Stimulated activated naive CD4-positive, alpha-beta T cell (primary cell): ENCODE measurements at places on chromosomes 5 and 9.

DNA sequence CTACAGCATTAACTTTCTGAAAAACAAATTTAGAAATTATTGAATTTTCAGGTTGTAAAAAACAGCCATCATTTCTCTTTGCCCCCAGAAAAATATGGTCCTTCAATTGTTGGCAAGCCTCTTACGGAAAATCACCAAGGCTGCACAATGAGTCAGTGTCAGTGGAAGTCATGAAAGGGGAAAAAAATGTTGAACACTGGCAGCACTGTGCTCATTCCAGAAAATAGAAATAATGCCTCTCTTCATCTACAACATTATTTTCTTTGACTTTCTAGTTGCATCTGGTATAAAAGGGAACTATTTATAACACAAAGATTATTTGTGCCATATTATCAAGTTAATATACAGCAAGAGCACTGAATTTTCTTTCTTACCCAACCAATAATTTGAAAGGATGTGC lies 26.7 kb upstream of the STK32A start:
- DNase-seq, result no peak

- no peak for DNase-seq
These were observed 18.9 kb downstream of the ABO start for GRCh38 chr9:133256136-133256461.

DNA sequence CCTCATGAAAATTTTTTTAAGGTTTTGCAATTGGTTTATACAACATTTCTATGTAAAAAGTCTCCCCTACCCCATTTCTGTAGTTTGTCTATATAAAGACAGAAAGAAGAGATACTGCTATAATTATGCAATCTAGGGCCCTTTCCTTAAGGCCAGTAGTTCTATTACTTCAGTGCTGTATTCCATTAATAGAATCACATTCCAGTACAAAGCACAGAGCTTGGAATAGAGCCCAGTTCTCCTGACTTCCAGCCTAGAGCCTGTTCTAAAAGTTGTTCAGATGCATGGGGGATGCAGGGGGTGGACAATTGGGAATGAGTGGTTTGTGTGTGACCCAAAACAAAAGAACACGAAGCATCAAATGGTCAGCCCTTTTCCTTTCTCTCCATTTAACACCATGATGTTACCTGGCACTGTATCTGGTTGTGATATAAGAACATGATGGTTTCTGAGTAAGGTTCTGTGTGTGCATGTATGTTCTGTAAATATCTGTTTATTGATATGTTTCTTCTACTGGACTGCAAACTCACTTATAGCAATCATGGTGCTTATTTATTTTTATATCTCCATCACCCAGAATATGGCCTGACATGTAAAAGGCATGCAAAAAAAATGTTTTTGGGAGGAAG lies 8.2 kb upstream of the GRAMD2B start:
- no peak for DNase-seq

DNA sequence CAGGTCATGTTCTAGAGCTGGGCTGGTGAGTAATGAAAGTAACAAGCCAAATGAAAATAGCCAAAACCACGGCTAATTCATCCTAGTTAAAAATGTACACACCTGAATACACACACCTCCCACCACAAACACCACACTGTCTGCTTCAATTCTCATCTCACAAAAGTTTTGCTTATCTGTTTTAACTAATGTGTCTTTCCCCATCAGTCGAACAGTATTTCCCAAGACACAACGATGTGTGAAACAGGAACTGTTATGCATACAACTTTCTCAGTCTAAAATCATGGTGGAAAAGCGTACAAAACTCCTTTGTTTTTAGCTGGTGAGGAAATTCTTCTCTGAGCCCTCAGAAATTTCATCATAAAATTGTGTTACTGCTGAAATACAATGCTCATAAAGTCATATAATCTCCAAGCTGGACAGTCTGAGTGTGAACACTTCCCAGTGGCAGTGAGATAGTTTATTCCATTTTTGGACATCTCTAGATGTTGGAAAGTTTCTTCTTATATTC lies 242.4 kb downstream of the EFNA5 start:
- DNase-seq, result no peak

DNA sequence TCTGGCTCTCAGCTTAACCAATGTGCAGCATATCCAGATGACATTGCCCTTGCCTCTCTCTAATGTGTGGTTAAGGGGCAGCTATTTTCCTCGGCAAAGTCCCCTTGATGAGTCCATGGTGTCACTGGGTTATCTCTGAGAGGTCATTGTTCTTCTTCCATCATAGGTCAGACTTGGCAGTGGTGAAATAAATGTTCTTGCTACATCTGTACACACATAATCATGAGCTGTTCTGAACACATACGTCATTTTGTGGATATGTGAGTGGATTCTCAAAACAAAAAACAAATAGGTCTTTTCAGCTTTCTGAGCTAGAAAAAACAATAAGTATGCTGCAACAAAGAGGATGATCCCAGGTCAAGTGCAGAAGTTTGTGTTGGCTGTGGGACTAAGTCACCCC lies 134.7 kb upstream of the PTPN3 start:
- DNase-seq, result no peak

DNA sequence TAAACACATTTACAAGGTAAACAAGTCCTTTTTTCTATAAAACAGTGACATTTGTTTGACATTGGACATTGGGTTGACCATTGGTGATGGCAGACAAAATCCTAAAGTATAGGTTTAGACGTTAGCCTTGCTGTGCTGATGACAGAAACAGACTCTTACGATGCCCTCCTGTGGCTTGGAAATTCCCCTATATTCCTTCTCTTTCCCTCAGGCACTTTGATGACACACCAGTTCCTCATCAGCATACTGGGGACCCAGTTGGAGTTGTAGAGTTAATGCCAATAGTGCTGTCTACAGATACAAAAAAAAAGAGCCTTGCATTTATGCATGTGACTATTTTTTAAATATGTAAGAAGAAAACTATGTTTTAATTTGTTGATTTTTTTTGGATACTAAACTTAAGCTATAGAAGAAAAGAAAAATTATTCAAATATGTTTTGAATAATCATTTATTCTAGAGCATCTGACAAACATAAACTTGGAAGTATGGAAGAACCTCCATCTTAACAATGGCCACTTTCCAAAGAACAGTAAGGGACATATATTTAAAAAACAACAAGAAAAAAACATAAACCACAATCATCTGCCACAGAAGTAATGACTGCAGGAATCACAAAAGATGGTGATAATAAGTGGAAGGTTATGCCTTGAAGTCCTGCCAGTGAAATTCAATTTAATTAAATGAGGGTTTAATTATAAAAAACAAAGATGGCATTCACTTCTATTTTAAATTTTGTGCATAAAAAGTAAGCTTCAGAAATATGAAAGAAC lies 75.6 kb upstream of the SNCAIP start:
- DNase-seq, result no peak

DNA sequence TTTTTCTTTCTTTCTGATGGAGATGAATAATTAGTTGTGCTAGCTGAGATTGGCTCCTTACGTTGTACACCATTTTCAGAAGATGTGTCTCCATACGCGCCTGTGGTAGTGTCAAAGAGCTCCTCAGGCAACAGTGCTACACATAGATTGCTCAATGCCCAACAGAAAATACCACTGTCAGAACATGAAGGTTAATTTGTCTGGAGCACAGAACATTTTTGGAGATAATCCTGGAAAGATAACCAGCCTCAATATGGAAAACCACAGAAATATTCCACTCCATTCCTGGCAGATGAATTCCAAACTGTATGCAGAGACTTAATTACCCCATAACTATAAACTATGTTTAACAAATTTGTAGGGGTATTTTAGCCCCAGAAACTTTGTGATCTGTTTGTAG lies 233.6 kb downstream of the MARCHF11 start:
- no peak for DNase-seq

- DNase-seq, result no peak
These were observed 6.3 kb upstream of the CSNK1G3 start for GRCh38 chr5:123505633-123506032.

DNA sequence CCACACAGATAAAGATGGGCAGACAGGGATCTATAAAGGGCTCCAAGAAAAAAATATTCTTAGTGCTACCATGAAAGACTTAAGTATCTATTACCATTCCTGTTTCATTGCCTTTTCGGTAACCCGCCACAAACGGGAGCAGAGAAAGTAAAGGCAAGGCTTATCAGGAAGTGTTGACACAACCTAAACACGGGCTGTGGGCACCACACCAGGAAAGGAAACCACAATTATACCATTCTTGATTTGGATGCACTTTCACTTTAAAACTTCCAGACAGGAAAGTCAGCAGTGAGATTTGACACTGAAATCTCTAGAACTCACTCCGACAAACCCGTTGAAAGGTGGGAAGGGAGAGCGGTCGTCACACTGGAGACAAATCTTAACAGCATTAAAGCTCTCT lies 6.5 kb downstream of the TLE1 start:
- no peak for DNase-seq

DNA sequence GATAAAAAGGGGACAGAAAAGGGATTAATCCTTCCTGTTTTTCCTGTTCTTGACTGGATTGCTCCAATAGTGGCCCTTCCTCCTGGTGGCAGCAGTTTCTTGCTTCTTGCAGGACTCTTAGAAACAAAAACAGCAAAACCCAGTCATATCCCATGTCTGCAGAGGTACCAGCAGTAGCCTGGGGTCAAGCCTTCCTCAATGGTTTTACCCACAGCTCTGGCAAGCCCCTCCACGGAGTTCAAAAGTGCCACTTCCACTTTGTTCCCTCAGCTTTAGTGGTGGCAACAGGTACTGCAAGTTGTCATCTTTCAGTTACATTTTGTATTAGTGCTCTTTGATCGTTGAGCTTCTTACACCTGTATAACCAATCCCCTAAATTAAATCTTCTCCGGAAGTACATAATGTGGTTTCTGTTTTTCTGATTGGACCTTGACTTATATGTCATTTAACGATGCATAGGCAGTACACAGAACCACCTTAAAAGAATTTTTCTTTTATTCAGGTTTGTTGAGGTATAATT lies 8.7 kb upstream of the RANBP6 start:
- no peak for DNase-seq

DNA sequence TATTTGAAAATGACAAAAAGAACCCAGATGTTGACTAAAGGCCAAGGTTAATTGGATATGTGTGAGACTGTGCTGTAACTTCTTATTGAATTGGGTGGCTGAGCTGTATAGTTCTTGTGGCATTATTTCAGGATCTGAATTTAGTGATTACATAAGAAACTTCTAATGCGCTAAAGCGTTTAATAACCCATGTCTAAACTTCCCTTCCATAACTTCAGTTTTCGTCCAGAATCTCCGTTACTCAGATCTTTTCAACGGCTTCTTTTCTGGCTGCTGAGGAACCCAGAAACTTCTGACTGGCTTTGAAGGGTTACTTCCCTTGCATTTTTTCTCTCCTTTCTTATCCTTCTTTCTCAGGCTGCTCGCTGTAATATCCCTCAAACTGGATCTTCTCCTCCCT lies 28.1 kb upstream of the C9orf72 start:
- DNase-seq, result no peak

- no peak for DNase-seq
These were observed 1.7 kb downstream of the FST start for GRCh38 chr5:53481887-53482716.

- DNase-seq, result peak; percentile 69
These were observed 15.0 kb upstream of the PTBP3 start for GRCh38 chr9:112348257-112349007.

DNA sequence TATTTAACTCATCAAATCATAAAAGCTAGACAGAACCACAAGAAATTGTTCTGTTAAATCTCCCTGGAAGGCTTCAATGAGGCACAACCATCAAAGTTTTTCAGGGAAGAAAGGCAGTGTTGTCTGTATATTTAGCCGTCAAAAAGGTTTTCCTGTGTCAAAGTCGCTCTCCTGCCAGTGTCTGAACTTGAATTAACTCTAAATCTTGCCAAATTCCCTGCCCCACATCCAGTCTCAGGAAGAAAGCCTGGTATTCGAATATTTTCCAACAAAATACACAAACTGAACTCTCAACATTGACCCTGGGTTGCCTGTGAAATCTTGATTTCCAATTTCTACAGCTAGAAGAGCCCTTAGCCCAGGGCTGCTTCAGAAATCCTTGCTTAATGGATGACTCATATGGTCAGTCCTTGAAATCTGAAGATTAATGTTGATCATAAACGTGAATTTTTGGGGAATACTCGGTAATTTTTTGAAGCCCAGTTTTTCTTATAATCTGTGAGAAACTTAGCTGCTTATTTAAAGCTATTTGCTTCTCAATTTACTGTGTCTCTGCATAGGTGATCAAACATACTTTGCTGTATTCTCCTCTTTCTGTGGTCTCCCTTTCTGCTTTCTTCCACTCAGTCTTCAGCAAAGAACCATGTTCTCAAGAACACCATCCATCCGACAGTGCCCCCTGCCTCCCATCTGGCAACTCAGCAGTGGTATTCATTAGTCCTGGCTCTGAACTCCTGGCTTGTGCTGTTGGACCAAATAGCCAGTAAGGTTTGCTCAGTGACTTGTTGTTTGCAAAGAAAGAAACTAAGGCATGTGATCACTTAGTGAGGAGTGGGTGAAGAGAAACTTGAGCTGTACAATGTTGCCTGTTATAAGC lies 58.9 kb downstream of the NREP start:
- no peak for DNase-seq

DNA sequence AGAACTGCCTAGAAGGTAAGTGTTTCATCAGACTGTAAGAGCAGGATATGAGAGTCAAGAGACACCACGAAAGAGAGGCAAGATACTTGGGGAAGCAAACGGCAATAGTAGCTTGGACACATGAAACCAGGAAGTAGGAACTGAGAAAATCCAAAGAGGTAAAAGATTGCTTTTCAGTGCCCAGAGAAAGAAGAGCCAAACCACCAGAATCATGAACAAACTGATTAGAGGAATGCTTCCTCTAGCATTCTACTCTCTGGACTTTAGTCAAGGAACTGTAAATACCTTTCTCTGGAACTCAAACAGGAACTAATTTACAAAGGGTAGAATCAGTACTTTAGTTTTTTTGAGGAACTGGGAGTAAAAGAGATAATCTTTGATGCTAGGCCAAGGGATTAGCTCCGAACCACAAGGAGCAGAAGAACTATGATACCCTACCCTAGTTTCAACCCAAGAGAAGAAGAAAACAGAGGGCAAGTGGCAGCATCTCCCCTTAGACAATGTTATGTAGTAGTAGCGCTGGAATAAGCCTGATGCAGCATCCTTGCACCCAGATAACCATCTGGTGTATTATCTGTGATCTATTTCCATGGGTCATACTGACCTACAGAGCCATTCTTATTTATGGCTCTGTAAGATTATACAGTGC lies 41.3 kb downstream of the EFCAB9 start:
- DNase-seq, result no peak

GRCh38 chr9:78295731-78296130 lies 1.2 kb upstream of the PSAT1 start:
- no peak for DNase-seq

GRCh38 chr9:109166171-109166770 lies 778 bp downstream of the FRRS1L start:
- no peak for DNase-seq

DNA sequence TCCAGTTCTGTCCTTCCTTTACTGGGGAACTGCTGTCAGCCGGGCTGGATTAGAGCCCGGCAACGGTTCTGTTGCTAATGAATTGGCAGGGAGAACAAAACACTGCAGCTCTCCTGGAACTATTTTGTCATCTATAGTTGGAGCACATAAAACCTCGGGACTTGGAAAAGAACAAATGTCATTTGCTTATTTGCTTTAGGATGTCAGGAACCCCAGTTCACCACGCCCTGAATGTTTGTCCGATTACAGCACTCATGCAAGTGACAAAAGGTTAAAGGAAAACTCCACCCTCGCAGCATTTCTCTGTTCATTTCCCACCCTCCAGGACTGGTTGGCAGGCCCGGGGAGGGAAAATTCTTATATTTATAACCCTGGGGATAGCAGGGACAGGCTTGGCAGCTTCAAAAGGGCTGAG lies 66.4 kb upstream of the PLPP1 start:
- no peak for DNase-seq

- DNase-seq, result no peak
These were observed 159.6 kb downstream of the TLE4 start for GRCh38 chr9:79731171-79731890.
